ELR (cell line): ENCODE measurements at places on chromosomes 3 and 15.

DNA sequence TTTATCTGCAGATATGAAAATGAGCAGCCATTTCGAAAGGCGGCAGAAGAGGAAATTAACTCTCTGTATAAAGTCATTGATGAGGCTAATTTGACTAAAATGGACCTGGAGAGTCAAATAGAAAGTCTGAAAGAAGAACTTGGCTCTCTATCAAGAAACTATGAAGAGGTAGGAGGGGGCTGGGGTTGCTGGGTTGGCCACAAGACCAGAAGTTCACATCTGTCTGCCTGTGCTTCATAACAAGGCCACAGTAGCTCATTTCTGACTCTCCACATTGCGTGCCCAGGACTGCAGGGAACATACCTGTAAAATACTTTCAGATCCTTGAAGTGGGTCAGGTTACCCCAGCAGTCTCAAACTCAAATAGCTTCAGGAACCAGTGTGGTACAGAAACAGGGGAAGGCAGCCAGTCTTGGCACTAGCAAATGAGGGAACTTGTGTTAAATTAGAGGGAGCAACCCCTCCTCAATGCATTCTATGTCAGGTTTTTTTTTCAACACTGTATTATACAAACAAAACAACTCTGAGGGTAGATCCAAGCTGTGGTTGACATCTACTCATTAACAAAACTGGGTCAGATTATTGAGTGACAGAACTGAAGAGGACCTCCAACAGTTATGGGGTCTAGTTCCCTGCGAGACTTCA is 48.7 kb downstream of the BFSP2 start:
- no peak for DNase-seq

- DNase-seq, result peak; percentile 82
Measured at GRCh38 chr3:108406661-108407206, 103.7 kb downstream of the MYH15 start.

DNA sequence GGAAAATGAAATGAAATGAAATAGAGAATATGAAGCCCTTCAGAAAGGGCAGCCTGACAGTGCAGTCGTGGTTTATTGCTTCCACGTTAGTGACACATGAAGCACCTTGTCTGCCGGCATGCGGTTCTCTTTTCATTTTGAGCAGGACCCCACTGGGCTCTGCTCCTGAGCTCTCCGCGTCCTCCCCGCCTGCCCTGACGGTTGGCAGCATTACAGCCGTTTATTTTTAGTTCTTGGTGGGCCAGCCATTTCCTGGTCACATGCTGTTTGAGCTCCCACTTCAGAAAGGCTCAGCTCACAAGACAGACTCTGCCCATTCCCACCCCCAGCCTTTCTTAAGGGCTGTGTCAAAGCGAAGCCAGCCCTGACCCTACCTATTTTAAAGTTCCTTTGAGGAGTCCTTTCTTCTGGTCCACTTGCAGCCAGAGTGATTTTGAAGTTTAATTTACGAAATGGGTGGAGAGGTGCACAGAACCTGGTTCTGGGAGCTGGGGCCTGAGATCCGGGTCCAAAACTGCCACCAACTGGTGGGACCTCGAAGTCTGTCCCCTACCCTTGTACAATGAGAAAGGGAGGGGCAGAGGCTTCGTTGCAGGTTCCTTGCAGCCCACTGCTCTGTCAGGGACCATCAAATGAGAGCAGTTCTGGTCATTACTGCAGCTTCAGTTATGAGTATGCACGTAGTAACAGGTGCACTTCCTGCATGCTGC is 60.1 kb downstream of the MGLL start:
- DNase-seq, result no peak

DNA sequence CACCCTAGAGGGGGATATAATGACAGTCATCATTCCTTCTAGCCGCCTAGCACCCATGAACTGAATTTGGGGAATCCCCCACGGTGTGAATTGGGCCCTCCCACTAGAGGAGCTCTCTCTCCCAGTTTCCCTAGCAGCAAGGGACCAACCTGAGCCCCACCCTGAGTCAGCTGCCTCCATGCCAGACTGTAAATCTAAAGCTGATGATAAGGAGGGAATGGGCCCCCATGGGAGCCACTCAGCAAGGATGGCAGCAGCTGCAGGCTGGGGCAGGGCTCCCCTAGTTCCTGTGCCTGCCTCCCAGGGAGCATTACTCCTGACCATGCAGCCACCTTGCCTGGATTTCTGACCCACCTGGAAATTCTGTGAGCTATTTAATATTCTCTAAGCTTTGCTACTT is 57.0 kb upstream of the PXYLP1 start:
- no peak for DNase-seq

GRCh38 chr3:177341736-177342419 is 144.6 kb upstream of the TBL1XR1 start:
- DNase-seq, result no peak

DNA sequence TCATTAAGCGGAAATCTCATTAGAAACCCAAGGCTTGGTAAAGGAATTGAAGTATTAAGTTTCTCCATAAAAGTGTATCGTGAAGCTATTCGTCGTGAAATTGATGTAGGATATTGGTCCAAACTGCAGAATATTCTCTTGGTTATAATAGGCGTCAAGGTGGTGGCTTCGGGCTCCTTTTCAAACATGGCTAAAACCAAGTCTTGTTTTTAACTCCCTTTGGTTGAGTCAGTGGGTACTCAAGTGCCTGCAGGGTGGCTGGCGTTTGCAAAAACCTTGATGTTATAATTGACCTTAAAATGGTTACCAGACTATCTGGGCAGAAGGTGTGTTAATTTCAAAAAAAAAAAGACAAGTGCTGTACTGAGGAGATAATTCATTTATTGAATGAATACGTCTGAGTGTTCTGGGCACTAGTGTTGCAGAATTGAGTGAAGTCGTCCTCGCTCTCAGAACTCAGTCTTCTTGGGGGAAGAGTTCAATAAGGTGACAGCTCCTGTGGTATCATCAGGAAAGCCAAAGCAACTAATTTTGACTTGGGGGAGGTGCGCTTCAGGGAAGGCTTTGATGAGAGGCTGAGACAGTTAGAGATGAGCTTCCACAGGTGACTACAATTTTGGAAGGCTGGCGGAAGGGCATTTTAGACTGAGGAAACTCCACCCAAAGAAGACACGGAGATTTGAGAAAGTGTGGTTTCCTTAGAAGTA is 1.5 kb downstream of the UBE2Q2 start:
- no peak for DNase-seq

- DNase-seq, result no peak
Measured at GRCh38 chr3:4814904-4815574, 164.2 kb upstream of the BHLHE40 start.

DNA sequence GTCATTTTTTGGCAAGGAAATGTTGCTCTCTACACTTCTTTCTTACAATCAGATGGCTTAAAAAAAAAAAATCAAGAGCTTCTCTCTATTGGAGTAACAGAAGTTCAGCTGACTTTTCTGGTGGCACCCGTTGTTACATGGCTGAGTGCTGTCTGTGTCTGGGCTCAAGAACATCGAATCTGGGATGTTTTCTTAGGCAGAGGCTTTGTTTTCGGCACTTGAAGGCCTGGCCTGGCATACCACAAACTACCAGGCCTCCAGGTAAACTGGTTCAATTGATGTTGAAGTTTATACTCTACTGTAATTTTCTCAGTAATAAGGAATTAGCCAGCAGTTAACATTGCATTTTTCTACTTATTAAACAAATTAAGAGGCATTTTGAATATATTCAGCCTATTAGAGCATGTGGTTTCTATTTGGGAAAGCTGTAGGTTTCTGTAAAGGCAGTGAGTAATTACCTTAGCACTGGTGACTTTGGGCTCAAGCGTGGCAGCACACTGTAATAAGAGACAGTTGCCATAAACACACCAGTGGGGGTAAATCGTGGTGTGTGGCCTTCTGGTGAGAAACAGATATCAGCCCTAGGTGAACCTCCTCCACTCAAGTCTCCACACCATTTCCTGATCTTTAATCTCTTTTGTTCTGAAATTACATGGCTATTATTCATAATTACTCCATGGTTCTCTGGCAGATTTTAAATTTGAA is 544.7 kb downstream of the MECOM start:
- no peak for DNase-seq
